Muscle of back (tissue), 13 donors: ENCODE measurements at places on chromosomes 4 and X.

- no peak for DNase-seq
Measured at GRCh38 chr4:48008021-48008596, 8.4 kb downstream of the CNGA1 start.

GRCh38 chr4:42709392-42710065, 52.6 kb upstream of the ATP8A1 start:
- no peak for DNase-seq

- no peak for DNase-seq
Measured at GRCh38 chr4:153904011-153904410, 115.1 kb upstream of the SFRP2 start.

DNA sequence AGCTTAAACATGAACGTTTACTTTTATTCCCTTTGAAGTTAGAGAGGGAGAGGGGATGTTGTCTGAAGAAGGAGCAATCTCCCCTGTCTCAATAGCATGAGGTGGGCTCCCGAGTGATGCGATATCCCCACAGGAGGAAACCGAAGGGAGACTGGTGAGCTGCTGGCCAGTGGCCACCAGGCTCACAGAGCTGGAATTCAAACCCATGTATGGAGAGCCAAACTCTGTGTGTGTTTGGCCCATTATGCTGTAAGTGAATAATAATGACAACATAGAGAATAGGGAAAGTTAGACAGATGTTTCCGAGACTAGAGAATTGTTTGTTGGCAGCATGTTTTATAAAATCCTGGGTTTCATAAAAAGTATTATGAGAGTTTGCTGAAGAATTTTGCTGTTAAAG, 66.1 kb upstream of the CLNK start:
- DNase-seq: peak; percentile 31

DNA sequence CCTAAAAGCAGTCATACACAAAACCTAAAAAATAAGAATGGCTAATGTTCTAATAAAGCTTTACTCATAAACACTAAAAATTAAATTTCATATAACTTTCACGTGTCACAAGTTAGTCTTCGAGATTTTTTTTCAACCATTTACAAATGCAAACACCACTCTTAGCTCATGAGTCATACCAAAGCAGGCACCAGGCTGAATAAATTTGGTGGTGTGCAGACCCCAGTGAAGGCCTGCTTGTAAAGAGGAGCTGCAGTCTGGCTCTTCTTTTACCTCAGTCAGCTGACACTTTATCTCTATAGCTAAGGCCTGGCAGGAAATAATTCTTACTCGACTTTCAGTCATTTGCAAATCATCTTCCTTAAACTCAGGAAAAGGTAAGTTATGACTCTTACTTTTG, 37.4 kb downstream of the CLOCK start:
- no peak for DNase-seq

GRCh38 chr4:97507587-97508245, 635.6 kb downstream of the STPG2 start:
- no peak for DNase-seq

DNA sequence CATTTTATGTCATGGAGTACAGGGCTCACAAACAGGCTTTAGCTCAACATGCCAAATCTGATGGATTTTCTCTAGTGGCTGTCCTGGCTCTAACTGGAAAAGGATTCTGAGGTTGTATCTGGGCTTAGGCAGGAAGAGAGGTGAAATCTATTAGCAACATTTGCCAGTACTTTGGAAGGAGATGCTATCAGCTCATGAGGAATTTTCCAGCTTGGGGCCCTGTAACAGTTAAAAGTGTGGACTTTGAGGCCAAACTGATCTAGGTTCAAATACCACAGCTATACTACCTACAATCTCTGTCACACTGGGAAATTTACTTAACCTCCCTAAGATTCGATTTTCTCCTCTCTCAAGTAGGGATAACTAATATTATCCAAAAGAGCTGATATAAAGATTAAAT, 119.0 kb upstream of the HCCS start:
- no peak for DNase-seq

GRCh38 chrX:28979877-28980276, 392.6 kb downstream of the IL1RAPL1 start:
- DNase-seq: no peak

DNA sequence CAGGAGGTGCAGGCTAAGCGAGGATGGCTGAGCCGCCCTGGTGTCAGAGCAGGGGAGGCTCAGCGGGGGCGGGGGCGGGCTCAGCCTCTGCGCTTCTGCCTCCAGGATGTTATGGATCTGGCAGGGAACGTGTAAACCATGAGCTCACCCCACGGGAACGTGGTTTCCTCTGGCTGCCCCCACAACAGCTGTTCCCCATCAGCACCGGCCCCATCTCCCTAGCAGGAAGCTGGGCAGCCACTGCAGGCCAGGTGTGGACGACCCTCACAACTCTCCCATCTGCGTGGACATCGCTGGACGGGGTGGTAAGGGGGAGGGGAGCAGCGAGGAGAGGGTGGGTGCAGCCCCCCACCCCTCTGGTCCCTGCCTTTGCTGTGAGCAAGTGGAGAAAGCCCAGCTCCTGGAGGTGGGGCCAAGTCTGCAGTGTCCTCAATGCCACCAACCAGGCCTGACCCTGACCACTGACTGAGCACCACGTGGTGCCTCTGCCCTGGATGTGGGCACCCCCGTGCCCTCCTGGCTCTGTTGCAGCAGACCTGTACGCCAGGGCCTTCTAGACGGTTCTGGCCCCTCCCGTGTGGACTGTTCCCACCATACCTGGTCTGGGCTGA, 28.1 kb upstream of the SPON2 start:
- DNase-seq: peak; percentile 96

DNA sequence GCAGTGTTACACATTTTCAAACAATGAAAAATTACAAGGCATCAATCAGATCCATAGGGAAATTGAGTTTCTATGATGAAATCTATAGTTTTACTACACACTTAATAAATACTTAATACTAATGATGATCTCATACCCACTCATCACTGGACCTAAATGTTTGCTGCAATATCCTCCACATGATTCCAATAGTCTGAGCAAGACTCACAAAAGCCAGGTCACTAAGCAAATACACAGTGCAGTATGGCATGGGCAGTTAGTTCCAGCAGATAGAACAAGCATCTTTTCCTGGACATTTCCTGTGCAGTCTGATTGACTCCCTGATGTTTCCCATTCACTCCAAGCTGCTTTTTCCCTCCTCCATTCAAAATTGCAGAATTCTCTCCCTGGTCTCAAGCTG, 109.0 kb upstream of the ATOH1 start:
- DNase-seq: no peak

DNA sequence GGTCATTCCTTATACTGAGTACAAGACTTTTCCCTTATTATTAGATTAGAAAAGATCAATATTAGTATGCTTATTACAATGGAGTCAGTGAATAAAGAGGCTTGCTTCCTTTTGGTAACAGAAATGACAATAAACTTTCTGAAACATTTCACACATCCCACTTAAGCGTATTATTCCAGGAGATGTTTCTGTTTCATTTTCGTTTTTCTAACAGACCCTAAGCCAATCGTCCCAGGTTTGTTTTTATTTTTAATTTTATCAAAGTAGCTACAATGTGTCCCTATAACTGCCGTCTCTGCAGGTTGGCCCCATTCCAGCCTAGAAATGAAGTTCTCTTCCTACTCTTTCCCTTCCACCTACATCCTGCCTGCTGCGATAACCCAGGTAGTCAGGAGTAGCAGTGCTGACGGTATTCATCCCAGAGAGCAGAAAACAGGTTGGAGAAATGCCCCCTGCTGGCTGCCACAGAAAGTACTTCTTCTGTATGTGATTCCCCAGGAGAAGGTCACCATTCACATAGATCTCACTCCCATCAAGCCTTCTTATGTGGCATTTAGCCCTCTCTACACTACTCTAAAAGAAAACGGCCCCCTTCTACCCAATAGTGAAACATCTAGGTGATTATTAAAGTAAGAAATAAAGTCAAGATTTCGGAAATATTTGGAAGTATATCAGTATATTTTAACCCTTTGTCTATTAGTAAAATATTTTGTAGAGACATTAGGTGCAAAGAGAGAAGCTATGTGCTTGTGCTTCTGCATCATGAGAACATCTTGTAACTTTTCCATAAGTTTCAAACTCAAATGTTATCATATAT, 40.4 kb downstream of the ENPEP start:
- DNase-seq: no peak

DNA sequence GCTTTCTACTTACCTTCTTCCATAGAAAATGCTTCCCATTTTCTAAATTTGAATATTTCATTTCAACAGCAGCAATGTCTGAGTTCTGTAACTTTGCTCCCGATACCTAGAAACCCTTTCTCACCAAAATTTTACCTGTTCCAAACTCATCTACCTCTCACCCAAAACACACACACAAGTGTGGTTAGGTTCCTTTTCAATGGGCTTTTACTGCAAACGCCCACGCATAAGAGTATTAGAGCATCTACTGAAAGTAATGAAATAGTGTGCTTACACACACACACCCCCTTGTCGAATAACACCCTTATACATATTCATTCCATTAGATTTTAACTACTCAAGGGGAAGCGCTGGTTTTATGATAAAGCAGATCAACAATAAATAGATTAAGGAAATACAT, 610.3 kb upstream of the AADAT start:
- DNase-seq: no peak

DNA sequence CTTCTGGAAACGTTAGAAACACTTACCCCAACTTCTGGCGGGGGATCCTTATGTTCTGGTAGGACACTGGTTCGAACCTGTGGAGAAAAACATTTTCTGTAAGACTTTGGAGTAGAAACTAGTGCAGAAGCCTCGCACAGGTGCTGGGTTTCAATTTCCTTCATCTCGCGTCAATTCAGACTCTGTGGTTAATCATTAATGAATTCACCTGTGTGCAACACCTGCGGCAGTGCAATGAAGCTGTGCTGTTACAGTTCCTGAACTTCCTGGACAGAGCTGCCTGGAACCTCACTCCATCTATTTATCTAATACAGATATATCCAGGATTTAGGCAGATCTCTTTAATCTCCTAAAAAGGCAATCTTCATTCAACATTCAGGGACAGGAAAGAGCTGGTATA, 531.4 kb downstream of the INPP4B start:
- DNase-seq: no peak

- no peak for DNase-seq
Measured at GRCh38 chrX:145687146-145687545, 130.5 kb upstream of the SLITRK2 start.

DNA sequence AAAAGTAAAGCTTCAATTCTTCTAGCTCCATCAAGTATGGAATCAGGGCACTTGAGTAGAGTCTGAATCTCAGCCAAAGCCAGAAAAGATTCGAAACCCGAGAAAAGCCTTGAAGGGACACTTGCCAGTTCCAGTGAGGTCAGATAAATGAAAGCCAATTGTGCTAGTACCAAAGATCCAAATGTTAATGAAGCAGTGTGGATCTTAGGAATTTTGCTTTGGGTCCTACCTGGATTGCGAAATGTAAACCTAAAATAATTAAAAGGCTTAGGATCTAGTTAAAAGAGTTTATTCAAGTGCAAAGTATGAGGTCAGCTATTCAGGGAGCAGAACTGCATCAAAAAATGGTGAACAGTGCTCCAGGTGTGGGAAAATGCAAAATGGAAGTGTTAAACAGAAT, 552.6 kb downstream of the NAP1L3 start:
- DNase-seq: no peak

DNA sequence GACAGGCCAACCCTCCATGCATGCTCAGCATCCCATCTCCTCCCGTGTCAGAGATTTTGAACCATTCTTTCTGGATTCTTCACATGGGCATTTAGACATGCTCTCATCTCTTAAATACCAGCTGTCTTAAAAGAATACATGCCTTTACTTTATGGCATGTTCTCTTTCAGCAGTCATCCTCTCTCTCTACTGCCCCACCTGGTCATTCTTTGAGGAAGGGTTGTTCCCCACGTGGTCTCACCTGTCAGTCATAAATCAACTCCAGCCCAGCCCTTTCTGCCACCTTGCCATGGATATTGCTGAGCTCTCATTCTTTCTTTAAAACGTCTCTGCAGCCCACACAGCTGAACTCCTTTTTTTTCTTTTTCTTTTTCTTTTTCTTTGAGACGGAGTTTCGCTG, 111.3 kb downstream of the ARHGAP10 start:
- DNase-seq: no peak

DNA sequence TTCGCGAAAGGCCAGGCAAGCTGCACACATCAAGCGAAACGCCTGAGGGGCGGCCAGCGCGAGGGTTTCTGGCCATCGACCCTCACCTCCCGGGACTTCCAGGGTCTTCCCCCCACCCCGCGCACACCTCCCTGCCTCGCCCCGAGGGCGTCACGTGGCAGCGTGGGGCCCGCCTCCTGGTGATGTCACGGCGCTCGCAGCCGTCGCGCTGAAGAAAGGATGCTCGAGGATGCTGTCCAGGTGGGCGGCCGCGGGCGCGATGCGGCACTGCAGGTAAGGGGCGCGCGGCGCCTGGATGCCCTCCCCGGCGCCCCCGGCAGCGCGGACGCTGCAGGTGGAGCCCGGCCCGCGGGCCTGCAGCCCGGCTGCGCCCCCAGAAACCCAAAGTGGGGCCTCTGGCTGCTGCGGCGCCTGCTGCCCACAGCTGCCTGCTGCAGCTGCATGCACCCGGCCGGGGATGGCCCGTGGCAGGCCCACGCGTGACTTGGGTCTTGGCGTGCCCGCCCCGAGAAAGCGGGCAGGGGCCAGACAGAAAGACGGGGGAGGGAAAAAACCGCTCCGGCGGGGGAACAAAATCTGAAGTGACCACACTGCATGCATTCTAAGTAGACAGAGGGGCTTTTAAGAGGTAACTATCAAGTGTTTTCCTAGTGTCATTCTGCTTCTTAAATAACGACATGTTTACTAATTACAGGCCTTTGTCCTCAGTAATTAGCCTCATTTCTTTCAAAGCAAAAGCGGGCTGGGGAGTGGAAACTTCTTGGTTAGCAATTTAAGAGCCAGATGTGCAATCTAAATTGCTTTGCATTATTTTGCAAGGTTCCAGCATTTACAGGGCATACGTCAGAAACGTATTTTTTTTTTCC, 1.7 kb downstream of the CLCN4 start:
- peak; percentile 61 for DNase-seq

GRCh38 chrX:28585767-28586166, 1.5 kb upstream of the IL1RAPL1 start:
- DNase-seq: no peak

GRCh38 chr4:77036206-77036605, 39.6 kb downstream of the CCNI start:
- no peak for DNase-seq

DNA sequence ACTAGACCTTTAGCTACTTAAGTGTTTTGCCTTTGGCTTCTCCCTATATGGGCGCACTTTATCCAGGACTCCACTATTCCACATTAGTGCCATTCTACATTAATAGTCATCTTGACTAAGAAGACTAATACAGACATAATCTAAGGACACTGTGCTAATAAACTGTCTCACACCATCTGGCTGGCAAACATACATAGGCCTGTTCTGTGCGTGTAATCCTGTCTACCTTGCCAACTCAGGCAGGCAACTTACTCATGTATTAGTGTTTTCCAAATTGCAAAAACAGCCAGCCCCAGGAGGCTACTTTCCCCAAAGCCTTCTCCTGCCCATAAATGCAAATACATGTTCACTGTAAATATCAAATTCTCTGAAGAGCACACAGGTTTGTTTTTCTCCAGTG, 587.3 kb downstream of the TMA16 start:
- DNase-seq: no peak
